Activated T-helper 1 cell treated with anti-CD3 and anti-CD28 coated beads, Interleukin-12 subunit alpha, Interleukin-12 subunit beta, Interleukin-2, Interleukin-4 antibody, amounts not matched to agents 30 ng/mL and 10 ng/mL and 1 ng/mL, durations not matched to agents 14 hours and 24 hours and 36 hours (primary cell): ENCODE measurements at places on chromosomes 1 and 21. TPM values are rescaled to one million over a fixed set of nuclear protein-coding genes. Genes with fewer than 3 reads are reported as not detected.

Gene CADM3
- total RNA-seq: not detected in 2 replicates

Gene KIF26B
- 0.07 and 0.13 TPM in 2 replicates for total RNA-seq

Gene SPATA1
- 1.2 and 1.3 TPM in 2 replicates for total RNA-seq

DNA sequence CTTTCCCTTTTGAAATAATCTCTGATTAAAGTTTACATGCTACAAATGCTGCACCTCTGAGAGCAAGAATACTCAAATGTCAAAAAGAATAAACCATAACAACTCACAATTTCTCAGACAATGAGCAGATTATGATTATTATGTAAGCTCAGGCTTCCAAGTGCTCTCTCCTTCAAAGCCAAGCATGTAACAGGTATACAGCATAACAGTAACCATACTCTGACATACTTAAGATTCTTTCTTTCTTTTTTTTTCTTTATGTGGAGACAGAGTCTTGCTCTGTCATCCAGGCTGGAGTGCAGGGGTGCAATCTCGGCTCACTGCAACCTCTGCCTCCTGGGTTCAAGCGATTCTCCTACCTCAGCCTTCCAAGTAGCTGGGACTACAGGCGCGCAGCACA is 155.4 kb downstream of the EIF4G3 start:
- no peak for DNase-seq

DNA sequence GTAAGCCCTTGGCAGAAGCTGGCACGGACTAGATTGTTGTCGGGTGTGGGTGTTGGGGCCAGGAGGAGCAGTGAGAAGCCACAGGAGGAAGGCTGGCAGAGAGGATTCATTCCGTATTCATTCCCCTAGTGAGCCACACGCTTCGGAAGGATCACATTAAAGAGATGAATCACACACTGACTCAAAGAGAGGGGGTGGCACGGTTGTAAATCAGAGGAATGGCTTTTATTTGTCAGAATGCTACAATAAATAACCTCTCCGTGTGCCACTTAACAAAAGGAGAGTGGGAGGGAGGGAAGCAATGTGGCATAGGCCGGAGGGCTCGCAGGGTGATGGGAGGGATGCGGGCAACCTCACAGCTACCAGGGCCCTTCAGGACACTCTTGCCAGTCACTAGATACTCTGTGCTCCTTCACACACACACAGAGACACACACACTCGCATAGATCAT is 135.5 kb downstream of the HIVEP3 start:
- DNase-seq: no peak

DNA sequence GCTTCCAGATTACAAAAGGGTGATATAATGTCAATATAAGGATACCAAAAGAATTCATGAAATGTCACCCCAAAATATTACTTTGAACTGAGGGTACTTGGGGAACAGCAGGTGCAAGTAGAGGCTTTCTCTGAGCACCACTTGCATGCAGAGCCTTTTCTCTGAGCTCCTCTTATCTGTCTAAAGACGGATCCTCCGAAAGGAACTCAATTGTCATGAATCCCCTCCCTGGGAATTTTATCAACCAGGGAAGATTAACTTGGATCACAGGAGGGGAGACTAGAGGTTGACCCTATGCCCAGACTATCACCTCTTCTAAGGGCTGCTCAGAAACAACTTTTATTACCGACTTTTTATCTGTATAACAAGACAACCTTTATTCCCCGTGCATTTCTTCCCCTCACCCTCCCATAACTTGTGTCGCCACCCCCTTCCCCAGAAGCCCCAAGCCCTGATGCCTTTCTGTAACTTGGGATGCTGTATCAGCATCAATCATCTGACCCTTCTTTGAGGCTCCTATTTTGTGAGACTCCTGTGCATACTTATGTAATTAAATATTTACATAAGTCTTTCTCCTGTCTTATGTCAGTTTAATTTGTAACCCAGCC is 94.1 kb downstream of the CACHD1 start:
- DNase-seq: no peak
